ENCODE measurements at places on chromosomes 4 and X.

DNA sequence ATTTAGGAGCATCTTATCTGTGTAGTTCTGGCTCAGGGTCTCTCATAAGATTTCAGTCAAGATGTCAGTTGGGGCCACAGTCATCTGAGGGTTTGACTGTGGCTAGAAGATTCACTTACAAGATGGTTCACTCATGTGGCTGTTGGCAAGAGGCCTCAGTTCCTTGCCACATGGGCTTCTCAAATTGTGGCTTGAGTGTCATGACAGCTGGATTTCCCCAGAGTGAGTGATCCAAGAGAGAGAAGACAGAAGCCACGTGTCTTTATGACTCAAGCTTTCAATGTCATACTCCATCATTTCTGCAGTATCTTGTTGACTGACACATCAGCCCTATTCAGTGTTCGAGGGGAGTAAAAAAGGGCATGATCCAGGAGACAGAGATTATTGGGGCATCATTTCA lies 131.3 kb upstream of the AP1S2 start:
- no peak for DNase-seq

GRCh38 chr4:2888886-2889285 lies 45.2 kb downstream of the ADD1 start:
- DNase-seq, result no peak

DNA sequence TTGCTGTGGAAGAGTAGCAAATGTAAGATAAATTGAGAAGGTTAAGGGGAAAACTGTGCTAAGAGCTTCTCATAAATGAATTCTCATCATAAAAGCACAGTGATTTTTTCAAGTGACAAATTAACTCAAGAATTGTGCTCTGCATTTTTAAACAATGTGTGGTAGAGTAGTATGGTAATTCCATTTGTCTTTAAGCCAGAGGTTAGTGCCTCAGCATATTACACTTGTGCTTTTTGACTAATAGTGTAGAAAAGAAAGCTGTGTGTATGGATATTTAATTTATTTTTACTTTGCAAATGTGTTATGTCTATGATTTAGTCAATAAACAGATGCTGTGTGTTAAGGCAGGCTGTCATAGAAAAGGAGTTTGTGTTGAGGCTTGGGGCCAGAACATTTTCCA lies 61.0 kb downstream of the FHIP1A start:
- DNase-seq, result no peak

- DNase-seq, result peak; percentile 49
Observed at GRCh38 chr4:38069271-38069760, 109.1 kb downstream of the PTTG2 start.

DNA sequence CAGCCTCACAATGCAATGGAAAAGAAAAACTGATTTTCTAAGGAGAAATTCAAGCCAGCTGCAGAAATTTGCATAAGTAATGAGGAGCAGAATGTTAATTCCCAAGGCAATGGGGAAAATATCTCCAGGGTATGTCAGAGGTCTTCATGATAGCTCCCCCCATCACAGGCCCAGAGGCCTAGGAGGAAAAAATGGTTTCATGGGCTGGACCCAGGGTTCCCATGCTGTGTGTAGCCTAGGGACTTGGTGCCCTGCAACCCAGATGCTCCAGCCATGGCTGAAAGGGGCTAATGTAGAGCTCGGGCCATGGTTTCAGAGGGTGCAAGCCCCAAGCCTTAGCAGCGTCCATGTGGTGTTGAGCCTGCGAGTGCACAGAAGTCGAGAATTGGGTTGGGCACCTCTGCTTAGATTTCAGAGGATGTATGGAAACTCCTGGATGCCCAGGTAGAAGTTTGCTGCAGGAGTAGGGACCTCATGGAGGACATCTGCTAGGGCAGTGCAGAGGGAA lies 53.5 kb upstream of the TEX13C start:
- DNase-seq, result no peak

DNA sequence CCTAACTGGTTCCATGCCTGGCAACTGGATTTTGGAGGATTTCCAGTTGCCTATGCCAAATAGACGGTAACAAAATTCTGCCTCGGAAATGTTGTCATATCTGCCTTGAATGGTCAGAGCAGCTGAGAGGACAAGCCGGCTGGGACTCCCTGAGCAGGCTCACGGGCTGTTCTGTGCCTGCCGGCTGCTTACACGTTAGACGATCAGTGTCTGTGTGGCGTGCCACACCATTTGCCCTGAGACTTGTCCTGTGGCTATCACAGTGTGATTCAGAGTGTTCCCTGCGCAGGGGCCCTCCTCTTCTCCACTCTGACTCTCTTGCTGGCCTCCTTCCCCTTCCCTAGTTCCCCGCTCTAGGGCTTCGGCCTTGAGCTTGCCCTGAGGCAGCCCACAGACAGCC lies 42.4 kb downstream of the RAI2 start:
- no peak for DNase-seq

DNA sequence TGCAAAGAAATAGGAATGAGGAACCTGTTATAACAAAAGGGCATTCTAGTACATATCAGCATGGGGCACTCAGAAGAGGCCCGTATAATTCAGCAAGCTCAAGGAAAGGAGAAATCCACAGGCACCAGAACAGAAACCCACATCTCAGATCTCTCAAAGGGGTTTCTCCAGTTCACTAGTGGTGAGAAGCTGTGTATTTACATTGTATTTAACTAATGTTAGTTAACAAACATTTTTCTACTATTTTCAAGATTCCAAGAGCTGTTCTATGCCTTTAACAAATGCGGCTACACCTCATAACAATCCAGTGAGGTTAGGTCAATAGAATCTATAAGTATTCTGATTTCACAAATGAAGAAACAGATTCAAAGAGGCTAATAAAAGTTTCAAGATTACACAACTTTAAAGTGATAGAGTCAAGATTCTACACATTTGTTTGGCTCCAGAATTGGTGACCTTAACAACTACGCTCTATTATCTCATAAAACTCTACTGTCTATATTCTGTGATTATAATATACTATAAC lies 77.3 kb downstream of the CXXC4 start:
- DNase-seq, result no peak

GRCh38 chr4:117575850-117576249 lies 458.4 kb upstream of the NDST3 start:
- no peak for DNase-seq

DNA sequence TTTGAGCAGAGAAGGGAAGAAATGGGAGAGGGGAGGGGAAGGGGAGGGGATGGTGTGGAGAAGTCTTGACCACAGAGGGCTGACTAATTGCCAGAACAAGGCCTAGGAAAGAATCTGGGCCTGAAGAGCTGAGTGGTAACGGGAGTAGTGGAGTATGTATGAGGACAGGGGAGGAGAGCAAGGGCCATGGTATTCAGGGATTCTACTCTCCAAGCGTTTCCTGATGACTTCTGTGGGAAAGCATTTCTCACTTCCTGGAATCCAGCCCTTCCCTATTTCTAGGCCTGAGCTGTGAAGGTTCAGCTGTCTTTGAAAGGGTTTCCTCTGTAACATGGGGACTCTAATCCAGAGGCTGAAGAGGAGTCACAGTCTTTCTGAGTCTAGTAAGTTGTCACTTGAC lies 19.7 kb upstream of the SOX3 start:
- no peak for DNase-seq

GRCh38 chrX:40107291-40108161 lies 9.8 kb upstream of the BCOR start:
- DNase-seq, result no peak

Data from GM13976 (cell line).